ENCODE measurements at places on chromosomes 1 and 21.

DNA sequence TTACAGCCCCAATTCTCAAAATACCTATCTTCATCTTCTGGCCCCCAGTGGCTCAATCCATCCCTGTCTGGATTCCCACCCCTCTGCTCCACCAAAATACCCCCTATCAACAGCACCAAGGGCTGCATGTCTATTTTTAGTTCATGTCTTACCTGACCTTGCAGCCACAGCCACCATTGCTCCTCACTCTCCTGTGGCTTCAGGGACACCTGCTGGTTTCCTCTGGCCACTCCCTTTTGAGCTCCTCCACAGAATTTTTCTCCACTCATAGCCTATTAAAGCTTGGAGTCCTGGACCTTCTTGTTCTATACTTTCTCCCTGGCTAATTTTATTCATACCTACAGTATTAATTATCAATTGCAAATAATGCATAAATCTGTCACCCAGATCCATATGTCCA lies 125.3 kb upstream of the NGF start:
- no peak for DNase-seq

GRCh38 chr1:20476265-20477038 lies 9.6 kb downstream of the CAMK2N1 start:
- DNase-seq = peak; percentile 93

DNA sequence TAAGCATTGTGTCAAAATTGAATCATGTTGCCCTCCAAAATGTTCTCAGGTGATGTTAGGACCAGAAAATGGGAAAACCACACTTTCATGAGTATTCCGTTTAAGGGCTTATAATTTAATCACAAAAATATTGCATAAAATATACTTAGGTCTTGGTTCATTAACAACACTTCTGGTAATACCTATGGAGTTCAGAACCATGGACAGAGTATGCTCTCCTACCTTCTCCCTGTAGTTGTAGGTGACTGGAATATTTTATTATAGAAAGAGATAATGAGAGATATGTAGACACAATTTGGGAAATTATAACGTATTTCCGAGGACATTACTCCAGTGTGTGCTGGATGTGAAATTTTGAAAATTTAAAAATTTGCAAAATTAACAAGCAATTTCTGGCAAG lies 232.5 kb downstream of the NCAM2 start:
- no peak for DNase-seq

DNA sequence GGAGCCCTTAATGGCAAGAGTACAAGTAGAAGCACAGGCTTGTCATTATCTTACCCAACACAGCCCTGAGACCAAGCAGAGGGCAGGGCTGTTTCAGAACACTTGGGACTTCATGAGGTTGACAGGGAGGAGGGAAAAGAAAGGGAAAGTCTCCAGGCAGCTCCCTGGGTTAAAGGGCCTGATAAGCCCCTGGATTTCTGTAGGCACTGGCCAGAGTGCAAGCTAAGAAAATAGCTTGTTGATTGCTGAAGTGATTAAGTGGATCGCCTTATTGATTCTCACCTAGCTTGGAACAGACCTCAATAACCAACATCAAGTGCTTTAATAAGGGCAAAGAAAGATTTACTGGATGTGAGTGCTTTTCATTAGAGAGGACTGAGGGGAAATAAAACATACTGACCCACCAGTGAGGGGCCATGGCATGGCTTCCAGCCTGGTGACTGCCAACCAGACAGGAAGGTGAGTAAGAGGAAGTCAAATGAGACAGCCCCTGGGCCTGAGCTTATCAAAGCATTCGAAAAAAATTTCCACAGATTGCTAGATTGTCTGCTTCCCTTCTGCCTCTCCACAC lies 121.4 kb upstream of the NFIA start:
- DNase-seq = no peak

GRCh38 chr1:67166196-67166595 lies at the start of gene IL23R:
TSS of gene IL23R (plus strand) at chr1:67166454. CDS start at chr1:67168121, 1,667 bp downstream.
- no peak for DNase-seq

DNA sequence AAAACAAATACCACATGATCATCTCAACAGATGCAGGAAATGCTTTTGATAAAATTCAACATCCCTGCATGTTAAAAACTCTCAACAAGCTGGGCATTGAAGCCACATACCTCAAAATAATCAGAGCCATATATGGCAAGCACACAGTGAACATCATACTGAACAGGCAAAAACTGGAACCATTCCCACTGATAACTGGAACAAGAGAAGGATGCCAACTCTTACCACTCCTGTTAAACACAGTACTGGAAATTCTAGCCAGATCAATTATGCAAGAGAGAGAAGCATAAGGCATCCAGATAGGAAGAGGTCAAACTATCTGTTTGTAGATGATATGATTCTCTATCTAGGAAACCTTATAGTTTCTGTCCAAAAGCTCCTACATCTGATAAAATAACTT lies 91.6 kb downstream of the DNAH14 start:
- no peak for DNase-seq

- no peak for DNase-seq
These were observed 5.9 kb downstream of the NBPF1 start for GRCh38 chr1:16607433-16607851.

DNA sequence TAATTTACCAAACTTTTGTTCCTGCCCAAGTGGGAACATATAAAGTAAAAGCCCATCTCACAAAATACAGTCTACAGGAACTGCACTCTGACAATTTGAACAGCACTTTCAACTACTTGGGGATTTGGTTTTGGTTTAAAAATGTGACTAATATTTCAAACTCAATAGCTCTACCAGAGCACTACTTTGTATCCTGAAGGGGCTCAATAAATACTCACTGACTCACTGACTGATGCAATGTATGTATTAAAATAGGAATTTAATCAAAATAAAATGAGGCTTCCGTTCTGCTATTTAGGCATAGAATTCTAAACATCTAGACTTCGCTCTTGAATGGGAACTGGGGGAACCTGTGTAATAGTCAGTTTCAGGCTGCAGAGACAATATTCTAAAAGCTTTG lies 21.9 kb downstream of the EFCAB14 start:
- no peak for DNase-seq

DNA sequence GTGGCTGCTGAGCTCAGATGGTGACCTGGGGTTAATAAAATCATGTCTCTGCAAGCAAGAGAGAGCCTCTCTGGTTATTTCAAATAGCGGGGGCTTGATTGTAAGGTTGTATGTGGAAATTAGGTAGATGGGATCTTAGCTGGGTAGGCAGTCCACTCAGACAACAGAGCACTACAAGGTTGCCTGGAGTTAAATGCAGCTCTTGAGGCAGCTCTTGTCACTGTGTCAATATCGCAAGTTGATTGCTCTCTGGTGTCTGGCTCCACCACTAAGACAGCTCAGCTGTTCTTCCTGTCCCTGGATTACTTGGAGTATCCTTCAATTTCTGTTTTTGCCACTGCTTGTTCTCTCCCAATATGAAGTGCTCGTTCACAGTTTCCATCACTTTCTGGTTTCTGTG lies 93.8 kb downstream of the C21orf91 start:
- no peak for DNase-seq

GRCh38 chr1:192984080-192984479 lies 75.1 kb downstream of the UCHL5 start:
- DNase-seq = no peak

DNA sequence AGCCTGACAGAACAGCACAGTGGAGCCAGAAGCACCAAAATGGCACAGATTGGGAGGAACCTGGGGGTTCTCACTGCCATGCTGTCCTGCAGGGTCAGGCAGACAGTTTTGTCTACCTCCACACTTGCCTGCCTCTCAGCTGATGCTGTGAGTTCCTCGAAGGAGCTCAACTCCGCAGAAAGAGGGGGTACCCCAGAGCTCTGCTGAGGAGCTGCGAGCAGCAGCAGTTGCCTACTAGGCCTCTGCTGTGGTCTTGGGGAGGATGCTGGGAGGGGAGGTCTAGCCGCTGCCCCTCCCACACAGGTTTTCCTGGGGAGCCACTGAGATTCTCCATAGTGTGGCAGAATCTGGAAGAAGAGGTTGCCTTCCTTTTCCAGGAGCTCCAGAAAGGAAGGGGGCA lies 192.5 kb downstream of the FOXD2 start:
- DNase-seq = no peak

DNA sequence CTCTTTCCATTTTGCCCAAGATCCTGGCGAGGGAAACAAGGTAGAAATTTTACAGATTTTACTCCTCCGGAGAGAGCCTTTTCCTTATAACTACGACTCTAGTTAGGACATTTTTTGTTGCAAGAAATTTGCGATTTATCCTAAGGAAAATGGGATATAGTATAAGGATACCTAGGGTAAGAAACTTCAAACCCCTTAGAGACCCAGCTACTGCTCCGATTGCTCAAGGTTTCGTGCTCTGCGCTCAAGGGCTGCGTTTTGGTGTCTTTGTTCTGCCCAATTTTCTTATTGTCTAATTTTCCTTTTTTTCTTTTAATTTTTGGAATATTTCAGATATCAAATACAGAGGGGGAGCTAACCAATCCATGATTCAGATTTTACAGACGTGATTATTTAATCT lies 1.5 kb downstream of the TTC3 start:
- no peak for DNase-seq

GRCh38 chr1:238088560-238089290 lies 198.0 kb upstream of the ZP4 start:
- no peak for DNase-seq

DNA sequence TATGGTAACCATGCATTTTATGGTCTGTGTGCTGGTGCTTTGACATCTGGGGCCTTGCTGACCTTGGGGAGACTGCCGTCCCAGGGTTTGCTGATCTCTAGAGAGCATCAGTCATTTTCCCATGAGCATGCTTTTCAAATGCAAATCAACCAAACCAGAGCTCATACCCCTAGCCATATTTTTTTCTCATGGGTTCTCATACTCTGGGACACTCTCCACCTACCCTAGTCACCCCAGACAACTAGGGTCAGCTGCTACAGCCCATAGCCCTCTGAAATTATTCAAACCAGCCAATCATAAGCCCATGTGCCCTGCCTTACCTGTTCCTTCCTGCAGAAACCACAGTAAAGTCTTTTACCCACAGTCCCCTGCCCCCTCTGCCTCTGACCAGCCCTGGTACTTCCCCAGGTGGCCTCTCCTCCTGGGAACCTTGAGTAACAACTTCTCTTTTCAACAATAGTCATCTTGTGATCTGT lies 132.0 kb downstream of the MAP3K21 start:
- no peak for DNase-seq

- no peak for DNase-seq
These were observed 4.6 kb downstream of the MFAP2 start for GRCh38 chr1:16975838-16976237.

- DNase-seq = no peak
These were observed 31.6 kb upstream of the SOX13 start for GRCh38 chr1:204041232-204041767.

- DNase-seq = no peak
These were observed 26.6 kb downstream of the TNNT2 start for GRCh38 chr1:201350884-201351283.

DNA sequence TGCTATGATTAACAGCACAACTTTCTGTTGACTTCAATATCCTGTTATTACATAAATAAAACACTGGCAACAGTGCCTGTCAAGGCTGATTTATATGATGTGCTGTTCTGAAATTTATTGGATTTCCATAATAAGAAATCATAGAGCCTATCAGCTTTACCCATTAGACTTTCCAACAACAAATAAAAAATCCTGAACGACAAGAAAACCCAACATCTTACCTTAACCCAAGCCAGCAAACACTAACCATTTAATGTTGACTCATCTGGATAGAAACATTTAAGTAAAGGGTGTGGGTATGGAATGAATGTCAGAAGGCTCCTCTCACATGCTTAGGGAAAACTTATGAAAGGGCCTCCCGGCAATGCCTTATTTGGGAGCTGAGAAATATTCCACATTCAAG lies 165.1 kb downstream of the SLC45A1 start:
- no peak for DNase-seq

DNA sequence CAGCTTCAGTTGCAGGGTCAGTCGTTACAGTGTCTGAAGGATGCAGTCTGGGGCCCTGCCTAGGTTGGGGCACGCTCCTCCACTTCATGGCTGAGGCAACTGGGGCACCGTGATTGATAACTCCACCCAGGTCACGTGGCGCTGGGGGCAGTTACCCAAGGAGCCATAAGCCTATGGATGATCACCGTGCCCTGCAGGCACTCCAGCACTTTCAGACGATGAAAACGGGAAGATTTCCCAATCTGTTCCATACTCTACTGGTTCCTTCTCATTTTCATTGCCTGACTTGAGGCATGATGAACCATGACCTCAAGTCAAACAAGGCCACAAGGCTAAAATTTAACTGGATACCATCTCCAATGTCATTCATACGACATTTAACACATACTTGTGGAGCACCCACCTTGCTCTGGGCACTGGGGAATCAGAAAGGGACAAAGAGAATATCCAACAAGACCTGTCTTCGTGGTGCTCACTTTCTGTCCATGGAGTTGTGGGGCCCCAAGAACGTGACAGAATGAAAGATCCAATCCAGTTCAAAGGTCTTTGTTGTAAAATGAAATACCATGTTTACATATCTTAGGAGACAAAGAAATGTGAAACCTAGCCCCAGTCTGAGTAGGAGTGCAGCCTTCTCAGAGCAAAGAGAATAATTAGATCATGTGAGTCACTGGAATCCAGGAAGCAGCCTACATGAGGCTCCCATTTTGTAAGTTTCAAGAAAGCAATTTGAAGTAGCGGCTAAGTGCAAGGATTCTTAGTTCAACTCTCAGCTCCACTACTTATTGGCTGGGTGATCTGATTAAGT lies 39.4 kb upstream of the SPOCD1 start:
- peak; percentile 45 for DNase-seq

GRCh38 chr1:12665511-12665910 lies 21.6 kb downstream of the AADACL4 start:
- no peak for DNase-seq

DNA sequence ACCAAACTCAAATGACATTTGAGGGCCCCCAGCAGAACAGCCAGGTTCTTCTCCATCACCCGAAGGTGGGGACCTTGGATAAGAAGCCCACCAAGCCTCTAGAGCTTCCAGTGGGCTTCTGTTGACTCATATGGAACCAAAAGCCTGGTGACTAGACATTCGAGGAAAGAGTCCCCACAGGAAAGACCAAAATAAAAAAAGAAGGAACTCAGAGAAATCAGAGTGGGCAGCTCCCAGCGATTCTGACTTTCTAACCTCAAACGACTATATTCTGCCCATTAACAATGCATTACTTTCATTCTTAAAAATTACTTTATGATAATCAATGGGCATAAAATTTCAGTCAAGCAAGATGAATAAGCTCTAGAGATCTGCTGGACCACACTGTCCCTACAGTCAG lies 9.6 kb upstream of the CHIT1 start:
- DNase-seq = no peak

- no peak for DNase-seq
These were observed 243.0 kb upstream of the RUNX1 start for GRCh38 chr21:35291973-35292627.

GRCh38 chr1:228090613-228091081 lies 8.1 kb downstream of the ARF1 start:
- DNase-seq = no peak

DNA sequence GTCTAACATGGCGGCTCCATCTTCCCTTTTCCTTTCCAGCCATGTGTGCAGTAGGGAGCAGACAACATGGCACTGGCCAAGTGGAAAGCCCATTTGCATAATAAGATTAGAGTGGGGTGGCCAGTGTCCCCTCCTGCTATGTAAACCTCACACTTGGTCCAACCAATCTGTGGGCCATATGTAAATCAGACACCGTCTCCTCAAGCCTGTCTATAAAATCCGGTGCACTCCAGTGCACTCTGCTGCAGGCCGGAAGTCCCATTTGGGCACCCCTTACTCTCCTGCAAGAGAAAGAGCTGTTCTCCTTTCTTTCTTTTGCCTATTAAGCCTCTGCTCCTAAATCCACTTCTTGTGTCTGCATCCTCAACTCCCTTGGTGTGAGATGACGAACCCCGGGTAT lies 44.1 kb downstream of the OLFML3 start:
- DNase-seq = no peak

Measured in HepG2 (cell line).